ENCODE measurements at places on chromosomes 13 and 19.
A peak's percentile ranks its signal among the peaks of the same experiment; 100 is the strongest.

DNA sequence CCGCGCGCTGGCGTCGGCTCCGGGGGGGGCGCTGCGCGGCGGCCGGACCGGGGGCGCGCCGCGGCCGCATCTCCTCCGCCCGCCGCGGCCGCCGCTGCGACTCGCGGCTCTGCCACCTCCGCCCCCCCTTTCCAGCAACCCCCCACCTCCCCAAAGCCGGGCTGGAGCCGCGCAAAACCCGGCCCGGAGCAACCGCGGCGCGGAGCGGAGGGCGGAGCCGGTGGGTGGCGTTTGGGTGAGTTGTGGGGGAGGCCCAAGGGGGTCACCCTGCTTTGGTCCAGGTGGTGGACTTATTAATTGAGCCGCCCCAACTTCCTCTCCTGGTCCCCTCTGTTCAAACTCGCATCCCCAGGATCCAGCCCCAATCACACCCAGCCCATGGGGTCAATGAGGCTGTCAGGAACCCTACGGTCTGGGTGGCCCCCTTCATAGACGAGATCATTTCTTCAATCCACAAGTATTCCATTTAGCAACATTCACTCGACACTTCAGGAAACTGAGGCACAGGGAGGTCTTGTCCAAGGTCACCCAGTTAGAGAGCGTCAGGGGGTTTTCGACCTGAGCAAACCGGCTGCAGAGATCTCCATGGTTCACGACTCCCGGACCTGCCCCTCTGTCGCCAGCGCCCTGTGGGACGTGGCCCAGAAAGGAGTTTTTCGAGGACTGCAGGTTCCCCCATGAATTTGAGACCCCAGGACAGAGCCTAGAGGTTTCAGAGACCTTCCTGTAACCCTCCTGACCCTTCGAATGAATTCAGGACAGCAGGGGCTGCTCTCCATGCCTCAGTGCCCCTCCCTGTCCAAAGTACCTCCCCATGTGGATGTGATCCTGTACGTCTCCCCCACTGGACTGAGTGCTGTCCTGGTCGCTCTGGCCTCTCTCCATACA, 22.4 kb upstream of the SEMA6B start:
- peak; percentile 81 for DNase-seq

- DNase-seq, result no peak
These were observed 5.3 kb downstream of the PDCD2L start for GRCh38 chr19:34409189-34410164.

GRCh38 chr19:15595069-15595468, 19.9 kb upstream of the CYP4F8 start:
- DNase-seq, result no peak

DNA sequence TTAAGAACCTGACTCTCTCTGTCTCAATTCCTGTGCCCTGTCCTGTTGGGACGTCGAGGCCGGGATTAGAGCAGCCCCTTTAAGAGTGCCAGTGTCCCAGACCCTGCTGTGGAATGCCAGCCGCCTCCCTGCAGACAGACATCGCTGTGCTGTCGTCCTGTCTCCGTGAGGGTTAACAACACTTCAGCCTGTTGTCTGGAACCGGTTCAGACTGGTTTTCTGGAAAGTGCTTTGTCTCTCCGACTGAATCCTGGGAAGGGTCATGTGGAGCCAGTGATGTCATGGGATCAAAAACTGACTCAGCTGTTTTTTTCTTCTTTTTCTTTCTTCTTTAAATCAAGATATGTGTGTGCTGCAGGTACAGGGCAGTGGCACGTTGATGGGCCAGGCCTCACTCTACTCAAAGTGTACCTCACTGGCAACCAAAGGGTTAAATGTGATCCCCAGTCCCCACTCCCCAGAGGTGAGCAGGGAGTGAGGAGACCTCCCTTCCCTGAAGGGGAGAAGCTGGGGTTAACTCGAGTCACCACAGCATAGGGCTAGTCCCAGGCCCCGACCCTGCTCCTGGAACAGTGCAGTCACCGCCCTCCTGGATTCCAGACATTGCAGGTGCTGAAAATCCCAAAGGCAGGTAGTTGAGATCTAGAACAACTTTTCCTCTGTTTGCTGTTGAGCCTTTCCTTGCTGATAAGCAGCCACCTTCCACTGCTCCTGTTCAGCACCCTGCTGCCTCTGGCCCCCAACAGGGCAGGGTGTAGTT, 50.8 kb downstream of the TSSK6 start:
- no peak for DNase-seq

- DNase-seq, result no peak
These were observed 185.2 kb upstream of the SOX1 start for GRCh38 chr13:111881700-111882099.
